Hepatocyte (in vitro differentiated cells): ENCODE measurements at places on chromosomes 2 and 18. TPM values are rescaled to one million over a fixed set of nuclear protein-coding genes. Genes with fewer than 3 reads are reported as not detected.

NEU4 gene
- polyA plus RNA-seq: 8.7 and 10.2 TPM in 2 replicates

UGT1A9 gene
- 2.1 and 12.6 TPM in 2 replicates for polyA plus RNA-seq

GRCh38 chr2:233822781-233823730, 31.3 kb downstream of the HJURP start:
- DNase-seq: no peak

NTSR2 gene
- polyA plus RNA-seq: 0.28 TPM in 1 of 2 replicates, not detected in the other

GRCh38 chr18:31490833-31491232, 7.1 kb upstream of the DSG2 start:
- DNase-seq: no peak

ANKRD62 gene
- polyA plus RNA-seq: not detected in 2 replicates

DNA sequence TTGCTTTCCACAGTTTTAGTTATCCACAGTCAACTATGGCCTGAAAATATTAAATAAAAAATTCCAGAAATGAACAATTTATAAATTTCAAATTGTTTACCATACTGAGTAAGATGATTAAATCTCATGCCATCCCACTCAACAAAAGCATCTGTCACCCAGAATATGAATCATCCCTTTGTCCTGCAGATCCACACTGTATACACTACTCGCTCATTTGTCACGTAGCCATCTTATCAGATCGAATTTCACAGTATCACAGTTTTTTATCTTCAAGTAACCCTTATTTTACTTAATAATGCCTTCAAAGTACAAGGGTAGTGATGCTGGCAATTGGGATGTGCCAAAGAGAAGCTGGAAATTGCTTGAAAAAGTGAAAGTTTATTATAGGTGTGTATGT, 291.8 kb upstream of the LRATD1 start:
- DNase-seq: no peak

- no peak for DNase-seq
Measured at GRCh38 chr2:75055142-75055819, 96.8 kb downstream of the POLE4 start.

SULT1C4 gene
- polyA plus RNA-seq: 14.8 and 17.3 TPM in 2 replicates

C1QL2 gene
- 9.9 and 12.9 TPM in 2 replicates for polyA plus RNA-seq

STEAP3 gene
- polyA plus RNA-seq: 7.1 and 12.0 TPM in 2 replicates

- DNase-seq: no peak
Measured at GRCh38 chr2:170818752-170819470, 2.2 kb downstream of the GAD1 start.

UPP2 gene
- not detected in 2 replicates for polyA plus RNA-seq

GRCh38 chr18:58097121-58097906, 53.3 kb downstream of the NEDD4L start:
- DNase-seq: no peak

DNA sequence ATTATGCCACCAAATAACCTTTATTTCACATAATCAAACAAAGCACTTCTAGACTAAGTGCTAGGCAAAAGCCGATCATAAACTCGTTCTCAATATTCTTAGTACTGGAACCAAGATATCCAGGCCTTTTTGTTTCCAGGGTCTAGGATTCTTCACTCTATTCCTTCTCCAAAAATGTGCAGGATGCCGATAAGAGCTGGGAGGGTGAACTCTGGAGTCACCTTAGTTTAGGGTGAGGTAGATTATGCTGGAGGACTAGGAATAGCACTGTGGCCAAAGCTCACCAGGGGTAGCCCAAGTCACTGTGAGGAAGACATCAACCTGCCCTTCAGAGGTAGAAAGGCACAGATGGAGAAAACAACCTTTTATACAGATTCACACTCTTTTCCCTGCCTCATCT, 37.3 kb downstream of the LONRF2 start:
- no peak for DNase-seq

DNA sequence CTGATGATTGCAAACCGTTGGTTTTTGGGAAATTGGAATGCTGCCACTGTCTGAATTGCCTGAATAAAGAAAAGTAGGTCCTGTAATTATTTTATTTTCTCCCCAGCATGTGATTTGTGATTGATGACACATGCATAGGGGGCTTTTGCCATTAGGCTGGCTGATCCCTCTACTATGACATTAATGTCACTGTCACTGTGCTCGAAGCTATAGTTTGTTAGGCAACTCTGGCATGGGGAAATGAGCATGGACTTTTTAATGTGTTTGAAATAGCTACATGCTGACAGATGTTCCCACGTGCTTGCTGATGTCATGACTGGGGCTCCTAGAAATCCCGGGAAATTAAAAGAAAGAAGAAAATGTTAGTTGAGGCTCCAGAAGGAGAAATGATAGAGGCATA, 99.1 kb downstream of the HRH4 start:
- no peak for DNase-seq

PAX8 gene
- polyA plus RNA-seq: 0.05 and 0.16 TPM in 2 replicates
